ENCODE measurements at places on chromosomes 16 and 17. TPM values are rescaled to one million over a fixed set of nuclear protein-coding genes. Genes with fewer than 3 reads are reported as not detected.

DNA sequence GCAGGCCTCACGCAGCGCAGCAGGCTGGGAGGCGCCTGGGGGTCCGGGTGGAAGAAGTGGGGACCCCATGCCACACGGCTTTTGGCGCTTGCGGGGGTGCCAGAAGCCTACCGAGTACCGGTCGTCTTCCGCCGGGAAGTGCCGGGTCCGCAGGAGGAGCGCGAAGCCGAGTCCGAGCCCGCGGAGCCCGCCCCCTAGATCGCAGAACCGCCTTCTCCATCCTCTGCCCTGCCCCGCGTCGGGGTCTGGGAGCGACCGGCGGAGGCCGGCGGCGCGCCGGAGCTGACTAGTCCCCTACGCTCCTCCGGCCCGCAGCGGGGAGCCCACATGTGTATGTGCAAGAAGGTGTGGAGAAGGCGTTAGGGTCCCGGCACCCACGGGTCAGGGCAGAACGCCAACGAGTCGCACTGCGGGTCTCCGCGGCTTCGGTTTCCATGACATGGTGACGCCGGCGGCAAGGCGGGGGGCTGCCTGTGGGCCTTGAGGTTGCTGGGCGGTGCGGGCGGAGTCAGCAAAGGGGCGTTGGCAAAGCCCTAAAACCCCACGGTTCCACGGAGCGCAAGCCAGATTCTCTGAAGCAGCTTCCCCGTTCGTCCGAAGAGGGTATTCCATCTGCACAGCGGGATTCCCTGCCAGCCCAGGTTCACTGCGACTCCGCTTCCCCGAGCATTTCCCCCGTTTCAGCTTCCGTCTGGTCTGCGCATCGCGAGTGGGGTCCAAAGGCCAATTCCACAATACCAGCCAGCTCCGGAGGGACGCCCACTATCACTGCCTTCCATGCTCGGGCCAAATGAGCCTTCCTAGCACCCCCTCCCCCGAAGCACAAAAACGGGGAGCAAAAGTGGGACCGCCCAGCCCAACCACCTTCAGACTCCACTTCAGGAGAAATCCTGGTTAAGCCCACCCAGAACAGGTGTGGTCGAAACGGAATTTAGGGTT is 2.3 kb upstream of the LHX1 start:
- DNase-seq: no peak

GRCh38 chr16:79287424-79287917 is 313.1 kb downstream of the MAF start:
- DNase-seq: no peak

DNA sequence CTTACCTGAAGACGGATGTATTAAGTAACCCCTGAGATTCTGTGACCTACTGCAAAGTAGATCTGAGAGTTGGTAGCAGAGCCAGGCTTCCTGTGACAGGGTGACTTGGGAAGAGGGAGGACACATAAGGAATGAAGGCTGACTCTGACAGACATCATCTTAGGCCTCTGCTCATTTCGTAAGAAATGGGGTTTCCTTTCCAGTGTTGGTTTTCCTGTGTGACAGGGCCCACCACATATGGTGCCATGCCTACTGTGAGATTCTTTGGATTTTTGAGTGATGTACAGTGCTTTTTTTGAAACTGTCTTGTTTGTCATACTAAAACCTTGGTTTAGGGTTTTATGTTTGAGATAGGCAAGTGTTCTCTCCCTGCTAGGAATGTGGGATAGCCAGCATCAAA is 12.7 kb downstream of the LIG3 start:
- no peak for DNase-seq

The KRT39 gene
- not detected for total RNA-seq

- DNase-seq: peak; percentile 72
Observed at GRCh38 chr16:396605-397004, 394 bp upstream of the NME4 start.

DNA sequence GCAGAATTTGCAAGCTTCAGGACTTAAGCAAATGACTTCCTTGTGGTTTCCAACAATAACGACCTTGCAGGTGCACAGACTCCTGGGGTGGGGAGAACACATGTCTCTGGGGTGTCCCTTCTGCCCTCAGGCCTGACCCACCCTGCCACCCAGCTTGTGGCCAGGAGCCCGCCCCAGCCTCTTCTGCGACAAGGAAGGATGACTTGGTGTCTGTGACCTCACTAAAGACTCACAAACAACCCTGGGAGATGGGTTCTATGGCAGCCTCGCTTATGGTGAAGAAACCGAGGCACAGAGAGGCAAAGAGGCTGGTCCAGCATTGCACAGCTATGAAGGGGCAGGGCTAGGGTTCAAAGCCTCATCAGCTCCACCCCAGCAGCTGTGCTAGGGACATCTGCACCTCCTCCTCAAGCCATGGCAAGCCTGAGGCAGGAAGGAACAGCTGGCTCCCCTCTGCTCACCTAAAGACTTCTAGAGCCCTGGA is 2.6 kb downstream of the ATP2A3 start:
- DNase-seq: peak; percentile 42

- DNase-seq: no peak
Observed at GRCh38 chr16:50802961-50803360, 61.1 kb downstream of the CYLD start.

- DNase-seq: no peak
Observed at GRCh38 chr16:27529962-27530361, 19.8 kb downstream of the GTF3C1 start.

GRCh38 chr16:10575506-10576130 is 4.8 kb downstream of the EMP2 start:
- DNase-seq: no peak

- DNase-seq: no peak
Observed at GRCh38 chr17:74113952-74114351, 89.5 kb upstream of the RPL38 start.

GRCh38 chr17:12738624-12739023 is 50.7 kb upstream of the ARHGAP44 start:
- DNase-seq: no peak

The P3H4 gene
- 7.8 TPM for total RNA-seq

GRCh38 chr17:34012709-34013375 is 242.2 kb upstream of the CCL2 start:
- no peak for DNase-seq

- peak; percentile 27 for DNase-seq
Observed at GRCh38 chr17:79008666-79009387, 737 bp downstream of the CANT1 start.

DNA sequence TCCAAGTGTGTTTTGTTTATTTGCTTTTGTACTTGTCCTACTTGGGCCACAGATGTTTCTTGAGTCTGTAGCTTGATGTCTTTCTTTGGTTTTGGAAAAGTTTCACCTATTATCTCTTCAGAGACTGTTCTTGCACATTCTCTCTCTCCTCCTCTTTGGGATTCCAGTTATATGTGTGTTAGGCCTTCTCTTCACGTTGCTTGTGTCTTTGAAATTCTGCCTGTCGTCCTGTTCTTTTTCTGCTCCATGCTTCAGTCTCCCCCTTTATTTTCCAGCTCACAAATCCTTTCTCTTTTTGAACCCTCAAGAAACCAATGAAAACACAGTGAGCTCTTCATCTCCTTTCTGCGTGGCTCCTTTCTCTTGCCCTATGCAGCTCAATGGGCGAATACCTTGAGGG is 7.9 kb downstream of the VPS35L start:
- DNase-seq: no peak

- DNase-seq: peak; percentile 92
Observed at GRCh38 chr16:89246903-89247733, 29.6 kb downstream of the ZNF778 start.

DNA sequence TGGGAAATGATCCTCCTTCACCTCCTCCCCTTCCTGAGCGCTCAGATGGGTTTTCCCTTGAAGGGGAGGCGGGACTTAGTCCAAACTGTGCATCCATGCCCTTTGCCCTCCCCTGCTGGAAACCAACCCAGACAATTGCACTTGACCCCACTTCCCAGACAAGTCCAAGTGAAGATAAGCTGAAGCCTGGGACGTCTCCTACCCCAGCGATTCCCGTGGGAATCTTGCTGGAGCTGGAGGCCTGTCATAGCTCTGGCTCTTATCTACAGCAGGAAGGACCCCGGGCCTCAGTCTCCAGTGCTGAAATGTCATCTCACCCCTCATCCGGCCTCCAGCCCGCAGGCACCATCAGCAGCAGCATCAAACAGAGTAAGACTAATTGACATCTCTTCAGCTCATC is 6.5 kb upstream of the NGFR start:
- no peak for DNase-seq

The CRYM gene
- total RNA-seq: 63.3 TPM

DNA sequence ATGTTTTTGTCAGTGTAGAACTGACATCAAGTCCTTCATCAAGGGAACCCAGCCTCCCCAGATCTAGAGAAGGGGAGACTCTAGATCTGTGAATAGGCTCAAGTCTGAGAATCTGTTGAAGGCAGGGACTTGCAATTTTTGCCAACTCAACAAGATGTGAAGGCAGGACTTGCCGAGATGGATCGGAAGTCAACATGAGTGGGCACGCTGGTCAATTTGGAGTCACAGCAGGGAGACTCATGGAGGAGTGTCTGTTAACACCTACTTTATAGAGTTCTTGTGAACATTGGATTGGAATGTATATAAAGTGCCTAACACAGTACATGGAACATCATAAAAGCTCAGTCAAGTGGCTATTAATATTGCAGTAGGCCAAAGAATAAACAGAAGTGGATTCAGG is 10.0 kb downstream of the ZNF689 start:
- DNase-seq: no peak

DNA sequence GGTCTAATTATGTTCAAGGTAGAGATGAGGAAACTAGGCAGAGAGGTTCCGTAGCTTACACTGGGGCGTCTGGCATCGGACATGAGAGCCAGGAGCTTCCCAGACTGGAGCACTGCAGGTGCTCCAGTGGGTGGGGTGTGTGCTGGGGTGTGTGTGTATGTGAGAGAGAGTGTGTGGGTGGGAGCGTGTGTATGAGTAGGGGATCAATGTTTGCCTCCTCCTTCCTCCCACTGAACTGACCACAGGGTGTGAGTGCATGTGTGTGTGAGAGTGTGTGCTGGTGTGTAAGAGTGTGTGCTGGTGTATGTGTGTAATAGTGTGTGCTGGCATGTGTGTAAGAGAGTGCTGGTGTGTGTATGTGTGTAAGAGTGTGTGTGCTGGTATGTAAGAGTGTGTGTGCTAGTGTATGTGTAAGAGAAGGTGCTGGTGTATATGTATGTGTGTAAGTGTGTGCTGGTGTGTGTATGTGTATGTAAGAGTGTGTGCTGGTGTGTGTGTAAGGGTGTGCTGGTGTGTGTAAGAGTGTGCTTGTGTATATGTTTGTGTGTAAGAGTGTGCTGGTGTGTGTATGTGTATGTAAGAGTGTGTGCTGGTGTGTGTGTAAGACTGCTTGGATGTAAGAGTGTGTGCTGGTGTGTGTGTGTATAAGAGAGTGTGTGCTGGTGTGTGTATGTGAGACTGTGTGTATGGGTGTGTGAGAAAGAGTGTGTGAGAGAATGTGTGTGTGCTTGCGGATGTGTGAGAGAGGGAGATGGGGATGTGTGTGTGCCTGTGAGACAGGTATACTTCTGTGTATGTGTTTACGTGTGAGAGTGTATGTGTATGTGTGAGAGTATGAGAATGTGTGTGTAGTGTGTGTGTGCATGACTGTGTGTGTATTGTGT is 139.9 kb downstream of the MRM1 start:
- DNase-seq: no peak

GRCh38 chr16:66741950-66742808 is 9.2 kb downstream of the DYNC1LI2 start:
- no peak for DNase-seq

The SCGB1C2 gene
- not detected for total RNA-seq

- DNase-seq: no peak
Observed at GRCh38 chr17:40615068-40615840, 32.4 kb downstream of the SMARCE1 start.

The KRT23 gene
- total RNA-seq: 0.16 TPM

- no peak for DNase-seq
Observed at GRCh38 chr17:5248821-5249479, 14.3 kb upstream of the SCIMP start.

- no peak for DNase-seq
Observed at GRCh38 chr16:87185308-87185707, 131.9 kb downstream of the C16orf95 start.

DNA sequence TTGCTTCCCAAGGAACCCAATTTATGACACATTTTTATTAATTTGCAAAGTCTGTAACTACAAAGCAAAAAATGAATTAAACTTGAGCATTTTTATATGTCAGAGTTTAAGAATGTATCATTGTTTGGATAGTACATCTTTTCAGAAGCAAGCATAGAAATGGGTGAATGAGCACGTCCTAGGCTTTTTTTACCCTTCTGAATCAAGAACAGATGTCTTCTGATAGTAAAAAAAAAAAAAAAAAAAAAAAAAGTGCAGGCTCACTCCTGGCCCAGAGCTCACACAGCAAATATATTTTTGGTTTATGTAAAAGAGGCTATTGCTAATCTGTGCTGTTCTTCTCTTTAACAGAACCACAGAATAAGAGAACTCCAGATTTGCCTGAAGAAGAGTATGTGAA is 6.3 kb downstream of the TERF2IP start:
- DNase-seq: no peak

The GAS7 gene
- total RNA-seq: 90.5 TPM

The SF3B3 gene
- 131 TPM for total RNA-seq

- no peak for DNase-seq
Observed at GRCh38 chr16:82979406-82980111, 352.8 kb downstream of the CDH13 start.

DNA sequence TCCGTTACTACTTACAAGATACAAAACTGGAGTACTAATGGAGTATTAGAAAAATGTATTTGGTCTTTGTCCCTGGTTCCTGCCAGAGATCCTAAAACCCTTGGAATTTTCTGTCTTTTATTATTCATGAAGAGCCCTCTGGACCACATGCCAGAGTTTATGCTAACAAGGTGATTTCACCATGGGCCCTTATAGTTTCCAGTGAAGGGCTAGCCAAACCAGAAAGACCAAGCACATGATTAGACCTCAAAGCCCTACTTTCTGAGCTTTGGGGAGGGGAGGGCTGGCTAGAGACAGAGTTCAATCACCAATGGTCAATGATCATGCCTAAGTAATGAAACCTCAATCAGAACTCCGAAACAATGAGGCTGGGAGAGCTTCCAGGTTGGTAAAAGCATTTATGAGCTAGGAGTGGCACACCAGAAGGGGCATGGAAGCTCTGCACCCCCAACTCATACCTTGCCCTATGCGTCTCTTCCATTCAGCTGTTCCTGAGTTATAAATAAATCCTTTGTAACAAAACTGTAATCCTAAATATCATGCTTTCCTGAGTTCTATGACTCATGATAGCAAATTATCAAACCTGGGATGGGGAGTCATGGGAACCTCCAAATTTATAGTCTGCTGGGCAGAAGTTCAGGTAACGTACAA is 10.4 kb downstream of the DCUN1D3 start:
- no peak for DNase-seq

GRCh38 chr16:50448522-50448921 is 79.7 kb upstream of the BRD7 start:
- no peak for DNase-seq
